ENCODE measurements at places on chromosomes 3 and 15.

- DNase-seq: no peak
These were observed 59.9 kb downstream of the GPR176 start for GRCh38 chr15:39860200-39860599.

DNA sequence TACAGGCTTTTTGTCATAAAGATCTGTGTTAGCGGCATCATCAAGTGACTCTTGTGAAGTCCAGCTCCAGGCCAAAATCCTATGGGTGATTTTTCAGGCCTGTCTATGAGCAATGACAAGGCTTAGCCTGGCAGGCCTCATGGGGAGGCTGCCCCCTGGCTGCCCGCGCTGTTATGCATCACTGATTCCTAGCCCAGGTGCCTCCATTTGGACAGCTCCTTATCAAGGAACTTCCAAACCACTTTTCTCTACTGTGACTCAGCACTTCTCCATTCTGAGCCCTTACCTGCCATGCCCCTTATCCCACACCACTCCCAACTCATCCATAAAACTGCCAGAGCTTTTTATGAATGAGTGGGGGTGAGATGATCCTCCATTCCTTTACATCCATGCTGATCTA, 91.5 kb upstream of the C3orf80 start:
- no peak for DNase-seq

DNA sequence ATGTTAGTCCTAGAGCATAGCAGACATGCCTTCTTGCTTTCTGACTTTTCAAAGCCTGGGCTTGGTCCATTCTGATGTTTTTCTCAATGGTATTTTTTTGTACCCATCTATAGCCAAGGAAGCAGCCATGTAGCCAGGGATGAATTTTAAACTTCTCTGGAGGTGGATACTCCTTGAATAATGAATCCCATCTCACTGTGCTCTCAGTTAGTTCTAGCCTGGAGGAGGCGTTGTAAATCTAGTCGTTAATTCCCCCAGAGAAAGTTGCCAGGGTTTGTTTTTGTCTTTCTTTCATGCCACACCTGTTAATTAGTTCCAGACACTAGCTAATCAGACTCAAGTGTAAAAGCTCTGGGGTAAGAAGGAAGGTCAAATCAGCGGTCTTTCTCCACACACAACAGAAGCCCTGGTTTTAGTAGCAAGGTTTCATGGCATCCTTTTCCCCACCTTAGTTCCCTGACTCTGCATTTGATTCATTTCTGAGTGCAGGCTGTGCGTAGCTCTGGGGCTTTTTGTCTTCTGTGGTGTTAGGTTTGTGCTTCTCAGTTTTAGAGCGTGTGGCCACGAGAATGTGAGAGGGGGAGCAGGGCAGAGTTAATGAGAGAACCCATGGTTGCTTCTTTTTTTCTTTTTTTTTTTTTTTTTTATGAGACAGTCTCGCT, 19.7 kb downstream of the PTPRG start:
- no peak for DNase-seq

- no peak for DNase-seq
These were observed 623.4 kb upstream of the SGO1 start for GRCh38 chr3:20809356-20809755.

Measured in activated gamma-delta T cell treated with Interleukin-2 at 50 U/mL for 16 hours (primary cell).